ENCODE measurements at places on chromosomes 4 and X.

- no peak for DNase-seq
These were observed 2.2 kb downstream of the RNF150 start for GRCh38 chr4:141130947-141131605.

DNA sequence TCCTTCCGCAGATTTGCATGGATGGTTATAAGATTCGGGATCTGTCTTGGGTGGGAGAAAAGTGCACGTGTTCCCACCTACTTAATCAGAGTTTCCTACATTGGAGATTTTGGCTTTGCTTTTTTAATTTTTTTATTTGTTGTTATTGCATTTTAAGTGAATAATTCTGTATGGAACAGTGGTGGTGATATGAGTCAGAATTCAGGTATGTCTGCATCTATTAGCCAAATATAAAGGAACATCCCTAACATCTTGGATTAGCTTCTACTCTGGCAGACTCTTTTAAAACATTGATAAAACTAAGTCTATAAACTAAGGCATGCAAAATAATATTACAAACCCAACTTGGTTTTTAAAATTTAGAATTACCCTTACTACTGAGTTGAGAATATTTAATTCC, 659.8 kb upstream of the EPHA5 start:
- DNase-seq = no peak

DNA sequence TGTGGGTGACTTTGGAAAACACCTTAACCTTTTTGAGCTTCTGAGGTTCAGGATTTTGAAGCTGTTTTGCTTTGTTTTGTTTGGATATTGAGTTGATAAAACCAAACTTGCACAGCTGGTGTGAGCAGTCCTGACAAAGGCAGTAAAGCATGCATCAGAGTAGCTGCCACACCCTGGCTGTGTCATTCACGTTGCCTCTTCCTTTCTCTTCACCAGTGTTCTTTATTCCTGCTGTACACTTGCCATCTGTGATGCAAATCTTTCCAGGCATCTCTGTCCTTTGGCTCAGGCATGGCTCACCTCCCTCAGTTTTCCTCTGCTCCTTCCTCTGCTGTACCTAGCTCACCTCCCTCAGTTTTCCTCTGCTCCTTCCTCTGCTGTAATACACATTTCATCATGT, 1850.2 kb upstream of the AGA start:
- no peak for DNase-seq

DNA sequence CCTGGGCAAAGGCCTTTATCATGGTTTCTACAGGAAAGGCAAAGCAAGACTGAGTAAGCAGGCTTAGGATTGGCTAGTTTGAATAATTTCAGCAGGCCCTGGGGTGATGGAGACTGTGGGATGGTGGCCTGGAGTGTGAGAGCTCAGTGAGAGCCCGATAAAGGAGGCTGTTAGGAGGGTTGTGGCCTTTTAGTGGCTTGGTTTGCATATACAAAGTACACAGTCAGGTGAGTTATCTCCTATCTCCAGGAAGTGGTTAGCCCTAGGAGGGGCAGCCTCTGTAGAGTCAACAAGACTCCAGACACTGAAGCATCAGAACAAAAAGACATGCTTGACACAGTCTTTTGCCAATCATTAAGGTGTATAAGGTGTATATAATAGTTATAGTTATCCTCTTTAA, 157.2 kb downstream of the CFAP299 start:
- peak; percentile 95 for DNase-seq

GRCh38 chr4:175827516-175827915, 15.5 kb upstream of the GPM6A start:
- no peak for DNase-seq

- no peak for DNase-seq
These were observed 54.7 kb downstream of the SMARCAD1 start for GRCh38 chr4:94262163-94263016.

- DNase-seq = no peak
These were observed 81.3 kb downstream of the HMGN5 start for GRCh38 chrX:81120258-81120935.
